ENCODE measurements at places on chromosomes 12 and 14.

GRCh38 chr14:61596990-61597389 lies 98.3 kb upstream of the HIF1A start:
- DNase-seq: no peak

GRCh38 chr12:23576372-23576771 lies 373.1 kb downstream of the SOX5 start:
- DNase-seq: no peak

- no peak for DNase-seq
Measured at GRCh38 chr14:38964630-38965029, 138.4 kb downstream of the SEC23A start.

DNA sequence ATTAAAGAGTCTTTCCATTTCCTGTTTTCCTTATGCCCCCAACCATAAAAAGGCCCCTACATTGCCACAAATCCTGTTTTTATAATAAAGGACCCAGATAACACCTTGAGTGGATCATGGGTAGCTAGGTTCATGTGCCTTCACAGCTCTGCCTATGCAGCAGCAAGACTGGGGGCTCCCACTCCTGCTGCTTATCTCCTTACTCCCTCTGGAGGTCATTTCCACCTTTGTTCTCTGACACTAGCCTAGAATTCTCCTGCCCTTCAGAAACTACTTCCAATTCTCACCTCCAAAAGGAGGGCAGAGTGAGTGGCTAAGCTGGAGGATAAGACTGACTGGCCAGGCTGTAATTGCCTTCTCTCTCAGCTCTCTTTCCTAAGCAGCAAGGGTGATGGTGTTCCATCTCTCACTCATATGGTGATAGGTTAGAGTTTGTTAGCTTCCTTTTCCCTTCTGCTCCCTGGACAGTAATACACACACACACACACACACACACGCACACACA lies 20.0 kb upstream of the STAC3 start:
- DNase-seq: no peak

- DNase-seq: no peak
Measured at GRCh38 chr14:23380197-23380914, 3.5 kb downstream of the CMTM5 start.

DNA sequence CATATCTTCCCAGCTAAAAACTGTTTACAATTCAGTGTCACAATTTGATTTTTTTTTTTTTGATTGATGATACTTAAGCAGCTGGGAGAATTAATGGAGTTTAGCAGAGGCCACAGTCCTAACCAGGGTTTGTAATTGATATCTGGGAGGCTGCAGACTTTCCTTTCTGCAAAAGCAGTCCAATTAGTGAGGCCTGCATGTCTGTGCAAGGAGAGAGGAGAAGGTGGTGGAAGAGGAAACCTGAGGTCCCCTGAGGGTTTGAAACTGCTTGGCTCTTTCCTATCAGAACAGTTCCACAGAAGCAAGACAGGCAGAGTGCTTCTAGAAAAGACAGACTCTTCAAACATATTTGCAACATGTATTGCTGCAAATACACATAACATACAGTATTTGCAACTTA lies 160.8 kb upstream of the KRR1 start:
- DNase-seq: no peak

GRCh38 chr14:92800012-92800411 lies 5.9 kb downstream of the GOLGA5 start:
- no peak for DNase-seq

DNA sequence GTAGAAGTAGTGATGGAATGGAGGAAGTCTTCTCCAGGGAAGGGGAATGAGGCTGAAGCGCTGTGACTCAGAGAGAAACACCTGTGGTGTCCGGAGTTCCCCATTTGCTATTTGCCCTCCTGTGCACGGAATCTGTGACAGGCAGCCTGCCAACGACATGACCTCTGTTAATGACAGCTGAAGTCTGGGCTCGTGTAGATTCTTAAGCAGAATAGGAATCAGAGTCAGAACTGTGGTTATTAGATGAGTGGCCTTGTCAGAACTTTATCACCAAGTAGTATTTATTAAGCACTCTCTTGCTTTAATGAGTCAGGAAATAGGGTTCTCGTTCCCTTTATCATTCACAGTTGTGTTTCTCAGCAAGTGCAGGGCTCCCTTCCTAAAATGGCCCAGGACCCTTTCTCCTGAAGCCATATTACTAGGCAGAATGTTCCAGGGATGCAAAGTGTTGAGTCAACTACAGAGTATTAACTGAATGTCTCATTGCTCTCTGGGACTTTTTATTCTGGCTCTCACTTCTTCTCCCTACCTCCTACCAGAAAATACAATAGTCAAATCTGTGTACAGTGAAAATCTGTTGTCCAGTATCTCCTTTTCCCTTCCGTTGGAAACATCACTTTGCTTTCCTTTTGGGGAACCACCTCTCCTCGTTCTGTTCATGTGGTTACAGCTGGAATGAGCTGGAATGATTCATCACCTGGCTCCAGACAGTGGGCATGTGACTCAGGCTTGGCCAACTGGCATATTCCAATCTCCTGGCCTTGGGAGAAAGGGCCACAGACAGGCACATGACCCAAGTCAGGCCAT lies 77.8 kb upstream of the MAX start:
- DNase-seq: peak; percentile 76
